ENCODE measurements at places on chromosomes 2 and 18. TPM values are rescaled to one million over a fixed set of nuclear protein-coding genes. Genes with fewer than 3 reads are reported as not detected.

GAD1 gene
- 6.9 TPM for total RNA-seq

REV1 gene
- 50.8 TPM for total RNA-seq

DNA sequence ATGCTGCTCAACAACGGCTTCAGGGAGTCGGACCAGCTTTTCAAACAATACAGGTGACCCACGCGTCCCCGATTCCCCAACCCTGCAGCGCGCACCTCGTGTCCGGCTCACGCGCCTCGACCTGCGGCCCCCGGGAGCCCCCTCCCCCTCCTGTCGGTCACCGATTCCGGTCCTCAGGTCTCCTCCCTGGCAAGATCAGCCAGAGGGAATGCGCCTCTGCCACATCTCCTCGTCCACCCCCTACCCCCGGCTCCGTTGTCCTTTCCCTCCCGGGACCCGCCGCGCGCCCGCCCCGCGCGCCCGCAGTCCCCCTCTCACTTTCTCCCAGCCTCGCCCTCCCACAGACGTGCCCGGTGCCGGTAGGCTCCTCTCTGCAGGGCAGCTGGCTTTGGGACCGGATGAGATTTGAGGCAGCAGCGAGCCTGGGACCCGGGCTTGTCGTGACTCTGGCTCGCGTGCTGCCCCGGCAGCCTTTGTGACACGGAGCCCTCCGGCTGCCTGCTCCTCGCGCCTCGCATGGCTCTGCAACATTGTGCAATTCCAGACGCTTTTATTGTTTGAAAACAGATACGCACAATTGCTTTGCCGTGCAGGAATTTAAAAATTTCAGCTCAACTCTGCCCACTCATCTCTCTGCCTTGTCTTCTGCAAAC, 558 bp downstream of the TTC39C start:
- no peaks in the 10 kb centered on the region for H3K36me3 ChIP-seq
- no peaks in the 10 kb centered on the region for H3K4me1 ChIP-seq
- H3K4me3 ChIP-seq, result peak overlapping the region; percentile 88
- no peak overlapping the region for H3K27ac ChIP-seq
- no peaks in the 10 kb centered on the region for H3K27me3 ChIP-seq

DNA sequence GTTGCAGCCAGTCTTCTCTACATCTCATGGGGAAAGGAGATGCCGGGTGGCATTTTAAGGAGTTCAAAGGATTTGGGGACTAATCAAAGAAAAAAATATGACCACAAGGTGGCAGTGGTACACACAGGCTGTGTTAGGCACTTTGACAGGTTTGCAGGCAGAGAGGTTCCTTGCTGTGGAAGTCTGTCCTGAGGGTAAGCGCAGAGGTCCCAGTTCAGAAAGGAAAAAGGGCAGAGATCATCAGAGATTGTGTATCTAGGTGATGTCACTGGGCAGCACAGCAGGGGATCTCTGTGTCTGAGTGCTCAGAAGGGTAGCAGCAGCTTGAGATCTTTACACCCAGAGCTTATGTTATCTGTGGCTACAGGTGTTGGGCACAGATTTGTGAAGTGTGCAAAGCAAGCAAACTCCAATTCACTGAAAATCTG, 231.4 kb downstream of the LRRTM1 start:
- no peak for DNase-seq
- H3K4me3 ChIP-seq, result no peak overlapping the region
- H3K4me1 ChIP-seq, result no peaks in the 10 kb centered on the region
- H3K36me3 ChIP-seq, result no peaks in the 10 kb centered on the region
- no peaks in the 10 kb centered on the region for H3K27me3 ChIP-seq

DNA sequence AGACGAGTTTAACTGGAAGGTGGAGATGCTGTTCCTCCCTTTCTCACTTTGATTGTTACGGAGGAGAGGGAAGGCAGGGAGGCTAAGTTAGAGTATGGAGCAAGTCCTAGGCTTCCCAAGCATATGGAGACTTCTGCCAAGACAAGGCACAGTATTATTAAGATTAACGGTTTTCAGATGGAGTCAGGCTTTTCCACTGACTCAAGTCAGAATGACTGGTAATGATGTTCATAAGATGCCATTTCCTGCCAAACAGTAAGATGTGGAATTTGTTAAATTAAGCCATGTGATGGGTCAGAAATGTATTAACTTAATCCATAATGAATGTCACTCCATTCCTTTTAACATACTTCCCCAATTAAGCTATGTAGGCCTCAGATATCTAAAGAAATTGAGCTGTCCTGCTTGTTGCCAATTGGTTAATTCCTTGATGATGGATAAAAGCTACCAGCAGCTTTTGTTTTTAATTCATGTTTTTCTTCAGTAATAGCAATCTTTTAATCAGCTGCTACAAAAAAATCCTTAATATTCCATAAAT, 383.7 kb downstream of the ZNF521 start:
- H3K27ac ChIP-seq, result no peak overlapping the region
- H3K4me1 ChIP-seq, result no peaks in the 10 kb centered on the region
- no peaks in the 10 kb centered on the region for H3K27me3 ChIP-seq
- no peak overlapping the region for H3K4me3 ChIP-seq
- H3K36me3 ChIP-seq, result no peaks in the 10 kb centered on the region

DNA sequence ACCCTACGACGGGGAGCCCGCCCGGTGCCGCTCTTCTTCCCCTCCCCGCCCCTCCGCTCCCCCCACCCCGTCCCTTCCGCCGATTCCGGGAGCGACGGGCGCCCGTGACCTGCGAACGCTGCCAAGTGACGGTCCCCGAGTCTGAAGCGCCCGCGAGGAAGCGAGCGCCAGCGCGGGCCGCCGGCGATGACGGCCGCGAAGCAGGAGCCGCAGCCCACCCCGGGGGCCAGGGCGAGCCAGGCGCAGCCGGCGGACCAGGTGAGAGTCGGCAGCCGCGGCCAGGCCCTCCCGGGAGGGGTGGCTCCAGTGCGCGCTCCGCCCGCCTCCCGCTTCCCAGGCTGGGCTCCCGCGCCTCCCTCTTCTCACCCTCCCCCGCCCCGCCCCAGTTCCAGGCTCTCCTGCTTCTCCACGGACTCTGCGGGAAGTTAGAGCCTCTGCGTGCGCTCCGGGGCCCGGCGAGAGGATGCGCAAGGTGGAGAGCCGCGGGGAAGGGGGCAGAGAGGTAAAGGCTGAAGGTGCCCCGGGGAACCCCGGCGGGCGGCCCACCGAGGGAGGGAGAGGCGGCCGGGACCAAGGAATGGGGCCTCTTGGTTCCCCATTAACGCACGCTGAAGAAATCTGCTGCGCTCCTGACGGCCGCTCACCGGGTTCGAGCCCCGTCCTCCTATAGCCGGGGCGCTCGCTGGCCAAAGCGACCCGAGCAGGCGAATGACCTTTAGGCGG, 719.5 kb downstream of the DPP10 start:
- no peak overlapping the region for H3K4me3 ChIP-seq
- no peak for DNase-seq
- no peaks in the 10 kb centered on the region for H3K36me3 ChIP-seq
- no peaks in the 10 kb centered on the region for H3K4me1 ChIP-seq
- no peak overlapping the region for H3K27ac ChIP-seq

DNA sequence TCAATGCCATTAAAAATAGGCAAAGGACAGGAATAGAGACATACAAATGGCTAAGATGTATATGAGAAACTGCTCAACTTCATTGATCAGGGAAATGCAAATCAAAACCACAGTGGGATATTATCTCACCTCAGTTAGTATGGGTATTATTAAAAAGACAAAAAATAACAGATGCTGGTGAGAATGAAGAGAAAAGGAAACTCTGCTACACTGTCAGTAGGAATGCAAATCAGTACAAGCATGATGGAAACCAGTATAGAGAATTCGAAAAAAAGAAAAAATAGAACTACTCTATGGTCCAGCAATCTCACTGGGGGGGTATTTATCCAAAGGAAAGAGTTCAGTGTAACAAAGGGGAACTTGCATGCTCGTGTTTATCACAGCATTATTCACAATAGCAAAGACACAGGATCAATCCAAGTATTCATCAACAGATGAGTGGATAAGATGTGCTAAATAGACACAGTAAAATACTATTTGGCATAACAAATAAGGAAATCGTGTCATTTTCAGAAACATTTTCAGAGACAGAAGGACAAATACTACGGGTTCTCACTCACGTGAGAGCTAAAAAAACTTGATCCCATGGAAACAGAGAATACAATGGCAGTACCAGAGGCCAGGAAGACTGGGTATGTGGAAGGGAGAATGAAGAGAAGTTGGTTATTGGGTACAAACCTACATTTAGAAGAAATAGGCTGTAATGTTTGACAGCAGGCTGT, 60.6 kb downstream of the CCDC74A start:
- no peak for DNase-seq
- no peaks in the 10 kb centered on the region for H3K4me1 ChIP-seq
- no peaks in the 10 kb centered on the region for H3K27me3 ChIP-seq
- H3K36me3 ChIP-seq, result no peaks in the 10 kb centered on the region

GRCh38 chr2:10552871-10553245, 104.7 kb upstream of the ODC1 start:
- H3K4me1 ChIP-seq, result no peaks in the 10 kb centered on the region
- no peak overlapping the region for H3K27ac ChIP-seq
- DNase-seq, result no peak
- H3K36me3 ChIP-seq, result no peaks in the 10 kb centered on the region
- H3K4me3 ChIP-seq, result no peak overlapping the region

DNA sequence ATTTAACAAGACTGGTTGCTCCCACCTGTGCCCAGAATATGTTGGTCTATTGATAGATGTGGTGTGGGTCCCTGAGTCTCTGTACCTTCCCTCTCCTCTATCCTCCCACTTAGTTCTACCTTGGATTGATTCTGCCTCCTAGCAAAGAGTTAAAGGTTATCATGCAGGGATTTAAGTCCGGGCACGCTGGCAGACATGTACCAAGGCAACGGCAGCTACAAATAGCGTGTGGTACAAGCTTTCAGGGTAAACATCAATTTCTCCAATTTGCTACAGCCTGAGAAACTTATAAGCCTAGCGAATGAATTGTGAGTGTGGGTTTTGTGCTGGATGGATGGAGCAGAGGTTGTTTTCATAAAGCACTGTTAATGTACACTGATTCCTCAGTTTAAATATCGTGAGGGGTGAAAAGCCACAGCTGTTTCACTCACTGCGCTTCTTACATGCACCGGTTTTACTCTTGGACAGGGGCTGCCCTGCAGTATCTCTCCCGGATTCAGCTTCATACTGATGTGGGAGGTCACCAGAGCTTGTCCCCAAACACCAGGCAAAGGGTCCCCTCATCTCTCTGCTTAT, 289.8 kb downstream of the ICOS start:
- no peak for DNase-seq
- no peak overlapping the region for H3K4me3 ChIP-seq
- no peaks in the 10 kb centered on the region for H3K36me3 ChIP-seq
- no peaks in the 10 kb centered on the region for H3K4me1 ChIP-seq
- no peak overlapping the region for H3K27ac ChIP-seq
- no peaks in the 10 kb centered on the region for H3K27me3 ChIP-seq

PPP4R3B gene
- total RNA-seq, result 59.3 TPM

DNA sequence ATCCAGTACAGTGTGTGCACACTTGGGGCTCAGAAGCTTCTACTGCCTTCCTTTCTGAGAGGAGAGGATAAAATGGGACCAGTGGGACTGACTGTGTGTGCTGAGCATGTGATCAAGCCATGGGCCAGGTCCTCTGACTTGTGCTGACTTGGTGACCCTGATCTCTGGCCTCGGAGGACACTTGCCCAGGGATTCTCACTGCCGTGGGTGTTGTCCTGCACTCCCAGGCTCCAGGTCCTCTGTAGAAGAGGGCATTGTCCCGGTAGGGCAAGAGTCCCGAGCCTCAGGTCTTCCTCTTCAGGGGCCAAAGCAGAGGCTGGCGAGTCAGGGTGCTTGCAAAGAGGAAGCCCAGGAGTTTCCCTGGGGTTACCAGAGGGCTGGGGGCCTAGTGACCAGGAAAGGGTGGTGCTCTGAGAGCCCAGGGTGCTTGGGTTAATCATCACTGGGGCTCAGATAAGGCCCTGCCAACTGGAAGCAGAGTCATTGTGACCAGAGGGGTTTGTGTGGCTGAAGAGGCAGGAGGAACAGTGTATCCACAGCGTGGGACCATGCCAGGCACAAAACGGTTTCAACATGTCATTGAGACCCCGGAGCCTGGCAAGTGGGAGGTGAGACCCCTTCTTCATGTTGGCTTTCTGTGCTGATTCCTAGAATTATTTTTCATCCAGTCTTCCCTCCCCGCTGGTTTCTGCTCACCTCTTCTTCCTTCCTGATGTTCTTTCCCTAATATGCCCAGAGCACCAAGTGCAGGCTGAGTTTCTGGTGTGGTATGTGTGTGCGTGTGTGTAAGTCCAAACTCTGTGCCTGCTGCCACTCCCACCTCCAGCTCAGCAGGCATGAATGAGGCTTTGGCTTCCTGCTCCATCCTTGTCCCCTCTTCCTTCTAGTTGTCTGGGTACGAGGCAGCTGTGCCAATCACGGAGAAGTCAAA, at the start of gene GCKR:
TSS of gene GCKR (plus strand) at position 483 of the 931 bp plus-strand sequence. CDS start at position 549, 66 bp downstream.
- H3K36me3 ChIP-seq, result no peaks in the 10 kb centered on the region
- no peaks in the 10 kb centered on the region for H3K27me3 ChIP-seq
- DNase-seq, result no peak
- H3K27ac ChIP-seq, result no peak within 1 kb of the TSS
- H3K4me1 ChIP-seq, result no peaks in the 10 kb centered on the region

DNA sequence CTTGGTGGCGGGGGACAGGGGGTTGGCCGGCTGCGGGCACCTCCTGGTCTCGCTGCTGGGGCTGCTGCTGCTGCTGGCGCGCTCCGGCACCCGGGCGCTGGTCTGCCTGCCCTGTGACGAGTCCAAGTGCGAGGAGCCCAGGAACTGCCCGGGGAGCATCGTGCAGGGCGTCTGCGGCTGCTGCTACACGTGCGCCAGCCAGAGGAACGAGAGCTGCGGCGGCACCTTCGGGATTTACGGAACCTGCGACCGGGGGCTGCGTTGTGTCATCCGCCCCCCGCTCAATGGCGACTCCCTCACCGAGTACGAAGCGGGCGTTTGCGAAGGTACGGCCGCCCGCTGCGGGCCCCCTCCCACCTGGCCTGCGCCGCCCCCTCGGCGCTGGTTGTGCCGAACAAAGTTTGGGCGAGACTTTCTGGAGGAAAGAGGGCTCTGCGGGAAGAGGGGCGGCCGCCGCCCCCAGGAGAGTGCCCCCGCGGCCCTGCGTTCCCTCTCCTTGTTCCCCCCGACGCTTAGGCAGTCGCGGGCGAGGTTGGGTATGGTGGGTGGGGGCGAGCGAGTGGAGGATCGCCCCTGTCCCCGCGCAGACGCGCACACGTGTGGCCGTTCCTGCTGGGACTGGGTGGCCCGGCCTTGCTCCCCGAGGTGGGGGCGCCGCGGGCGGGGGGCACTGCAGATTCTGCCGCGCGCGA, 866 bp downstream of the CRIM1 start:
- H3K36me3 ChIP-seq, result no peaks in the 10 kb centered on the region
- peaks cover 10% of the 10 kb centered on the region for H3K4me1 ChIP-seq
- peak overlapping the region; percentile 88 for H3K27ac ChIP-seq
- H3K27me3 ChIP-seq, result no peaks in the 10 kb centered on the region
- DNase-seq, result peak; percentile 84
